ENCODE measurements at places on chromosomes 3 and 15.

- no peak for DNase-seq
Observed at GRCh38 chr3:146277953-146278631, 27.2 kb upstream of the PLSCR4 start.

- no peak for DNase-seq
Observed at GRCh38 chr15:59362331-59362730, 10.3 kb downstream of the MYO1E start.

- DNase-seq, result no peak
Observed at GRCh38 chr3:43867436-43868072, 176.8 kb downstream of the ABHD5 start.

GRCh38 chr3:45771831-45772230, 24.5 kb downstream of the SLC6A20 start:
- no peak for DNase-seq

DNA sequence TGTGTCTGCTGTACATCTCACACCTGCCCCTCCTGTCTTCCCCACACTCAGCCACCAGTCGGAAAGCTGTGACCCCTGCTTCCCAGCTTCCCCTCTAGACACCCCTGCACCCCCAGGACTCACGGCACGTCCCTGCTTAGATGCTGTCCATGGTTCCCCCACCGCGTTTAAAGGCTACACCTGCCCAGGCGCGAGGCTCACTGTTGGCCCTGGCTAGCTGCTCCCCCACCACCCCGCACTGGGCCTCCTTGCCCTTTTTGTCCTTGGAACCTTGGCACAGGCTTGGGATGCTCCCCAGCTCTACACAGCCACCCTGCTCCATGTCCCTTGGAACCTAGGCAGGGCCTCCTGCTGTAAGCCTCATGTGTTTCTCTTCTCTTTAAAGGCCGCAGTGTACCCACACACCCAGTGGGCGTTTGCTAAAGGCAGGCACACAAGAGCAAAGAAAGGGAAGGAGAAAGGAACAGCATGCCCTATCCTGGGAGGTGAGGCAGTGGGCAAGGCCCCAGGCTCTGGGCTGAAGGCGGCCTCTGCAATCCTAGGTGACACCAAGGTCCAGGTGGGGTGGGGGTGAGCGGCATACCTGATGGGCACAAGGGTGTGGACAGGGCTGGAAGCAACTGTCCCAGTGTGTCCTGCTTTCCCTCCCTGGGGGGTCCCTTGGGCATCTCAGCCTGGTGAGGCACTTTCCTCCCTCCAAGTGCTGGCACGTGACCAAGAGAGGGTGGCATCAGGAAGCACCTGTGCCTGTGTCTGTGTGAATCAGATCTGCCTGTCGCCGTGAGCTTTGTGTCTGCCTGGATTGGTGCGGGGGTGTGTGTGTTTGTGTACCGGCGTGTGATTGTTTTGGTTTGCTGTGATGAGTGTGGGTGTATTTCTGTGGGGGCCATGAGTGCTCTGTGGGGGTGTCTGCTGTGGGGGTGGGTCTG, 54.4 kb downstream of the TPRA1 start:
- DNase-seq, result no peak

GRCh38 chr15:71203586-71204474, 88.6 kb downstream of the THSD4 start:
- no peak for DNase-seq
